ENCODE measurements at places on chromosomes 2 and 18.

- no peak for DNase-seq
Observed at GRCh38 chr2:42339191-42339912, 21.7 kb downstream of the COX7A2L start.

DNA sequence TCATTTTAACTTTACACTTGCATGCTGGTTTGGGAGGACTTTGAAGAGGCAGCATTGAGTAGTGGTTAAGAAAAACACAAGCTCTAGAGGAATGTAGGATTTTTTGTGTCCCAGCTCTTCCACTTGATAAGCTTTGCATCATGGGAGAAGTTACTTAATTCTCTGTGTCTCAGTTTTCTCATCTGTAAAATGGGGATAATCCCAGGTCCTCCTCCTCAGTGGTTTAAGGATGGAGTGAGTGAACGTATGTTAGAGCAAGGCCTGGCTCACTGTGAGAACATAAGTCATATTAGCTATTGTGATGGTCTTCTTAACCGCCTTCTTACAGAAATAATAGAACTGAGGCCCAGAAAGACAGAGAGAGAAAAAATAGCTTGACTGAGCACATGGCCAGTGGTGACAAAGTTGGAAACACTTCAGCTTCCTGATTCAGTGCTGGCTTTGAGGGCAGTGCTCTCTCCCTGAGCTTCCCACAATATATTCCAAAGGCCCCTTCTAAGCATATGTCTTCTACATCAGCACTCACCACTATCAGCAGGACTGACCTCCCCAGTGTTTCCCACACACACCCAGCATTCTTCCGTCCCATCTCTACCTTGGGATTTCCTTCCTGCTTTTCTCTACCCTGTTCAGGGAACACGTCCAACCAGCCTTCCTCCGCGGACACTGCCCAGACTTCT, 214.9 kb upstream of the TNP1 start:
- DNase-seq: no peak

- peak; percentile 3 for DNase-seq
Observed at GRCh38 chr2:39379643-39380524, 57.2 kb downstream of the MAP4K3 start.

DNA sequence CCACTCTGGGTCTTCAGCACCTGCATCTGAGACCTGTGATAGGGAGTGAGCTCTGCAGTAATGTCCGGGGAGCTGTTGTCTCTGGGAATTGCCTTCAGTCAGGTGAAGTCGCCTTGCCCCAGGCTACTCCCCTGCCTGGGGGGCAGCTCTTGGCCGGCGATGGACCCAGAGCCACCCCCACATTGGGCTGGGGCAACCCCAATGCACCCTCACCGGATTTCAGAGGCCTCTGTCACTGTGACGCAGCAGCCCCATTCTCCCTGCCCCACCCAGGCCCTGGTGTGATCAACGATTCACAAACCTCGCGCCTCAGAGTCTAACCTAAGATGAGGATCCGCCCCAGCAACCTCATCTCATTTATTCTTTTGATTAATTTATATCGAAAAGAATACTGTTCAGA, 303.6 kb downstream of the NDUFA10 start:
- no peak for DNase-seq

GRCh38 chr2:119333360-119333759, 33.3 kb downstream of the C2orf76 start:
- no peak for DNase-seq

DNA sequence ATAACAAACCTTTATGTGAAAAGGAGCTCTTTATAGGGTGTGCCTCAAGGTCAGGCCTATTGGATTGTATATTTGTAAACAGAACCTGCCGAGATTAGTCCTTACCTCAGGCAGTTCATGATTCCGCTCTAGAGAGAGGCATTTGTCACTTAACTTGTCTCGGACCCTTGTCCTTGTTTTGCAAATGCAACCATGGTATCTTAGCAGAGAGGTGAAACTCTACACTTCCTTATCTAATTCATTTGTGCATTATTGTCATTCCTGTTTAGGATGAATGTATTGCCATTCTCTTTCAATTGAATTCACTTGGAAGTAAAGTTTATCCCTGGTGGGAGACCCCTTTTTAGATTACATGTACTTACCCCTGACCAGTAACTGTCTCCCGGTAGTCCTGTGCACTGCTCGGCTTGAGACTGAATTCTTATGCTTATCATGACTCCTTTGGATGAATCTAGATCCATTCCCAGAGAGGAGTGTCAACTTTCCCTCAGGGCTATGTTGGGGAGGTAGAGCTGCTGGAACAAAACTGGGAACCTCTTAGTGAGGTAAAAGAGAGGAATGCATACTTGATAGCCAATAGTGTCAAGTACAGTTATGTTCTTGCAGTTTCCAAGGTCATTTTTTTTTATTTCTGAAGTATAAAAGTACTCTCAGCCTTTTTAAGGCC, 46.6 kb downstream of the SGPP2 start:
- no peak for DNase-seq

- no peak for DNase-seq
Observed at GRCh38 chr2:160388464-160389263, 104.9 kb downstream of the RBMS1 start.

DNA sequence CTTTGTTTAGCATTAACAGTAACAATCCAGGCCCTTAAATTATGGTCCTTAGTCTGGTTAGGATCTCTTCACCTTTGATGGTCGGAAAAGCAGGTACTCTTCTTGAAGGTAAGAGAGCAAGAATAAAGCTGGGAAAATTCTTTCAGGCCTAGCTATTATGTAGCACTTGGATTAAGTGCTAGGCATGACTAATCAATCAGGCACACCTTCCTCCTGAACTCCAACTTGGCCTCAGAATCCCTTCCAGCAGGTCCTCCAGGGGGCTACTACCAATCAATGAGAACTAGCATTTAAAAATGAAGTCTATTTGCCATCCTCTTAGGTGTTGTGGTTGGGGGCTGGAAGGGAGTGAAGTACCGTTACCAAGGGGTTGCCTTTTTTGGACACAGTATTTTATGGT, 3.7 kb downstream of the SMYD1 start:
- no peak for DNase-seq

GRCh38 chr18:62537946-62538345, 15.1 kb downstream of the ZCCHC2 start:
- no peak for DNase-seq

- DNase-seq: no peak
Observed at GRCh38 chr18:33820517-33821371, 242.7 kb downstream of the ASXL3 start.

DNA sequence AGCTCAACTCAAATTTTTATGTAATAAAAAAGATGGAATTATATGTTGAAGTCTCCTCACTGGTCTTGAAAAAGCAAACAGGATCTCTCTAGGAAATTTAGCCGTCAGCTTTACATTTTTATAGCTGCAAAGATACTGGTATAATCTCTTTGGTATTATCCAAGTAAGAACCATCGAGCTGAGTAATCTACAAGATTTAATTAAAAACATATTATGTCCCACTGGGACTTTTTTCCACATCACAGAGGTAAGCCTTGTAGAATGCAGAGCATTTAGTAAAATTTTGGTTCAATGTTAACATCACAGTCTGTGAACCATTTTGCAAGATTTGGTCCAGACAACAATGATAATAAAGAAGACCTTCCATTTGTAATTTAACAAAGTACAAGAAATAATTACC, 162.6 kb upstream of the SLC39A10 start:
- no peak for DNase-seq

GRCh38 chr2:215548714-215549113, 112.8 kb upstream of the FN1 start:
- no peak for DNase-seq

DNA sequence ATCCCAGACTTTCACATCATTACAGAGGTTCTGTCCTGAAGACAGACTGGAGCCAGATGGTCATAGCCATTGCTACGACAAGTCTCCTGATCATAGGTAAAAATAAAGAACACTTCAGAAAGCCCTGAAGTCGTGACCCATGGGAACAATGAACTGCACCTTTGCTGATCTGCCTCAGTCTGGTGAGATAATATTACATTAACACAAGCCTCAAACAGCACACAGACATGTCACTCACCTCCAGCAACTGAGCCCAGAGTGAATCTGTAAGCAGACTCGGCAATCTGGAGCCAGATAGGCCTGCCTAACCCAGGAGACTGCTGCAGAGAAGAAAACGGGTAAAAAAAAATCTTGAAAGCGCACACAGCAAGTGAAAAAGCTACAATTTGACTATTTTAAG, 79.2 kb downstream of the SLC25A12 start:
- DNase-seq: no peak

DNA sequence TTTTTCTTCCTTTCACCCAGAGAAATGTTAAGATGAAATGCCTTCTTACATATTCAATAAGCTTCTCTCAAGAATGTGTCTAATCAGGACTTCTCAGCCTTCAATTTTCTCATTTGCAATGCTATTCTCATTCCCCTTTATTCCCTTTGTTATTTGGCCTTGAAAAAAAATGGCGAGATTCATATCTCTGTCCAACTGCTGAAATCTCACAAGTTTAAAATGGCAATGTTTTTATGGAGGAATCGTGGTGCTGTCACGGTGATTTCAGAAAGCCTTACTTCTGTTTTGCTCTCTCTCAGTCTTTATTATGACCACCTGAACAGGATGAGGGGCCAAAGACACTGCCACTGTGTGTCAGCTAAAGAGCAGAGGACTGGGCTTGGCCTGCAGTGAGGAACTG, 928.5 kb downstream of the DCC start:
- DNase-seq: no peak

DNA sequence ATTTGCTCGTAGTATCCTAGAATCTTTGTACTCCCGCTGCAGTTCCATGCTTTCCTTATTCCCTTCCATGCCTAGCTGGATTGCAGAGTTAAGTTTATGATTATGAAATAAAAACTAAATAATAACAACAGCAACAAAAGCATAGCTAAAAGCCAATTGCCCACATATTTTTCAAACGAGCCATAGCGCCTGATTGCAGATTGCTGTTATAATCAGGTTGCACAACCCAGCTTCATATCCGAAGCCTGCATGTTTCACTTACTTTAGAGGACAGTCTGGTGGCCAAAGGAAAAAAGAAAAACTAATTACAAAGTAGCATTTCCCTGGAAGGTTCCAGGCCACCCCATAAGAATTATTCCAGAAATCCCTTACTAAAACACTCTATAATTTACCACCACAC, 31.9 kb upstream of the PNO1 start:
- DNase-seq: no peak

- no peak for DNase-seq
Observed at GRCh38 chr2:208148803-208149202, 2.8 kb upstream of the CRYGB start.

DNA sequence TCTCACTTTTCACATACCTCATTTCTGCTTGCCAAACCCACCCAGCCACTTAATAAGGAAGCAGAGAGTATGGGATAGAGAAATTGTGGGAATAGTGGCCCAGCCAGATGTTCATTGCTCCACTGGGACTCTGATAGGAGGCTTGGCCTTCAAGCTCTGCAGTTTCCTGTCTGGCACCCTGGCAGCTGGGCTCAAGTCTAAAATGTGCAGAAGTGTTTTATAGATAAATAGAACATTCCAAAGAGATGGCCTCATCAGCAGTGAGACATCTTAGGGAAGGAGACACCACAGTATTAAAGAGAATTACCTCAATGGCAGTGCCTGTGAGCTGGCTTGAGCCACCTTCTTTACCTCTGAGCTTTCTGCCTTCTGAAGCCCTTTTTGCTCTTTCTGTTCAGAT, 24.7 kb downstream of the COPS7B start:
- no peak for DNase-seq

- DNase-seq: no peak
Observed at GRCh38 chr2:216673021-216673420, 22.3 kb downstream of the IGFBP5 start.

DNA sequence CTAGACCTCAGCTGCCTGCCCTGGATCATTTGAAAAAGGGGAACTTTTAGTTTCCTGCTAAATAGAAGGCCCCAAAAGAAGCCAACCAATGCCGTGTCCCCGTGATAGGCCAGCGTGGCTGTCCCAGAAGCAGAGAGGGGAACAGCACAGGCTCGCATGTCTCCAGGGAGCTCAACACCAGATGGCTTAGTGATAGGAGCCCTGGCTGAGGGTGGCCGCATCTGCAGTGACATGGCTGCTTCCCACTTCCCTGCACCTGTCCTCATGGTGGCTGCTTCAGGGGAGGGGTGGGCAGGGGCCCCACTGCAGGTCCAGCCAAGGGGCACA, 79.6 kb downstream of the MBP start:
- no peak for DNase-seq

DNA sequence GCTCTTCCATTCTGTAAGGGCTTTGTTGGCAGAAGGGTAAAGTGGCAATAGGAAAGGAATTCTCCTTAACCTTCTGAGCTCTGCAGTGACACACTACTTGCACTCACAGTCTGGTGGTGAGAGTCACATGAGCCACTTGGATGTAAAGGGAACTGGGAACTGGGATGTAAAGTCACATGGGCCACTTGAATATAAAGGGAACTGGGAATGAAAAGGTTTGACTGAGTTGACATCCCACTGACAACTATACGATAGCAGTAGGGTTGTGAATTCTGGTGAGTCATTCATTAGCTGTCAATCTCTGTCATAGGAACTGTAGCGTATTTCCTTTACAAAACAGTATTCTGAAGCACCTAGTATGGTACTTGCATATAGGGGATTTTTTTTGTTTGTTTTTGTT, 5.5 kb downstream of the RPE start:
- no peak for DNase-seq

GRCh38 chr2:216316743-216317142, 55.5 kb downstream of the MARCHF4 start:
- DNase-seq: no peak

GRCh38 chr2:125386074-125386473, 1269.9 kb upstream of the GYPC start:
- DNase-seq: no peak

GRCh38 chr2:233059797-233060500, at the start of gene INPP5D:
TSS of gene INPP5D (plus strand) at chr2:233060342. CDS start at chr2:233060479, 137 bp downstream.
- no peak for DNase-seq

GRCh38 chr18:63189817-63190216, 129.8 kb downstream of the BCL2 start:
- no peak for DNase-seq

GRCh38 chr18:65279668-65280305, 471.0 kb upstream of the CDH7 start:
- DNase-seq: no peak

GRCh38 chr2:133892352-133892913, 324.2 kb upstream of the NCKAP5 start:
- DNase-seq: no peak

DNA sequence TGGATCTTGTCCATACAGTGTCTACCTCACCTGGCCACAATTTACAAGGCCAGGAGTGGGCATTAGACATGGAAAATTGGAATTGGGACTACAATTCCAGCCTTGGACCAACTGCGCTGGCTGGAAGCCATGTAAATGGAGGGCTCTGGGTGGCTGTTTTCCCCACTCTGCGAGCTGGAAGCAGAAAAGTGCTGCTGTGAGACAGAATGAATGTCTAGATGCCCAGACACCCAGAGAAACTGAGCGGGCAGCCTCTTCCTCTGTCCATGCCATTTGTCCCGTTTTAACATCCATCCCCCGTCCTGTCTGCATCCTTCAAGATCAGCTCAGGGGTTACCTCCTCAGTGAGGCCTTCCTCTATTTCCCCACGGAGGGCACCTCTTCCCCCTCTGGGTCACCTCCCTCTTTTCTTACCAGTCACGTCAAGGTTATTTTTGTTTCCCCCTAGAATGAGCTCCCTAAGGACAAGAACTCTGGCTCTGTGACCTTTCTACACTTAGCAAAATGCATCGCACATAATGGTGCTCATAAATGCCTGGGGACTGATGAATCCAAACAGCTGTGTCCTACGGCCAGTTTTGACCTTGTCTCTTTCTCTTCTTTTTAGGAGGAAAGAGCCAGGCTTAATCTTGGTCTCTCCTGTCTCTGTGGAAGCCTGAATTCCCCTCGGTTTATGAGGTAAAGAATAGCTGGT, 41.2 kb downstream of the MCFD2 start:
- DNase-seq: no peak
